Endodermal cell (in vitro differentiated cells): ENCODE measurements at places on chromosomes 2 and 18. TPM values are rescaled to one million over a fixed set of nuclear protein-coding genes. Genes with fewer than 3 reads are reported as not detected.

ALK gene
- total RNA-seq: 0.13 to 0.36 TPM (median 0.35 TPM) in 3 replicates

ZNF2 gene
- 3.1 to 4.1 TPM (median 3.7 TPM) in 3 replicates for total RNA-seq

VIL1 gene
- 69.0 and 70.2 TPM in 2 replicates for total RNA-seq

SULT1C2 gene
- 0.92 to 1.4 TPM (median 1.00 TPM) in 3 replicates for total RNA-seq

PTPRN gene
- 1.1 and 1.2 TPM in 2 replicates for total RNA-seq

LYG2 gene
- not detected in 3 replicates for total RNA-seq

ELMOD3 gene
- total RNA-seq: 13.4 to 18.9 TPM (median 18.7 TPM) in 3 replicates

FBXO41 gene
- 8.9 and 9.0 TPM in 2 replicates for total RNA-seq

DYNAP gene
- total RNA-seq: not detected in 2 replicates

KYNU gene
- 1.0 and 1.2 TPM in 2 replicates for total RNA-seq

TXNDC2 gene
- 0.14 TPM in 1 of 2 replicates, not detected in the other for total RNA-seq

TUBA3D gene
- not detected in 3 replicates for total RNA-seq

POTEI gene
- 0.07 to 0.33 TPM (median 0.13 TPM) in 3 replicates for total RNA-seq

SCN3A gene
- total RNA-seq: 0.06 to 0.24 TPM in 2 of 3 replicates, not detected in the other

SH2D6 gene
- 0.59 to 1.7 TPM (median 1.1 TPM) in 3 replicates for total RNA-seq

ZNF516 gene
- 48.8 and 60.2 TPM in 2 replicates for total RNA-seq

TUBA3E gene
- total RNA-seq: not detected in 2 replicates

GCA gene
- total RNA-seq: 42.6 to 53.0 TPM (median 49.8 TPM) in 3 replicates

CLEC4F gene
- not detected in 3 replicates for total RNA-seq

RGPD4 gene
- 0.07 to 0.15 TPM (median 0.13 TPM) in 3 replicates for total RNA-seq

CGREF1 gene
- 0.33 to 0.68 TPM (median 0.57 TPM) in 3 replicates for total RNA-seq

TRIM43 gene
- not detected in 2 replicates for total RNA-seq

GAREM1 gene
- total RNA-seq: 9.2 and 11.1 TPM in 2 replicates

RGPD3 gene
- total RNA-seq: 0.28 to 0.49 TPM (median 0.44 TPM) in 3 replicates

KIAA2012 gene
- total RNA-seq: 0.86 and 1.0 TPM in 2 replicates

PLA2R1 gene
- total RNA-seq: 1.8 and 2.2 TPM in 2 replicates

SLC8A1 gene
- total RNA-seq: 4.3 and 4.7 TPM in 2 replicates

GPR55 gene
- total RNA-seq: 0.47 to 3.1 TPM (median 2.6 TPM) in 3 replicates

PTPRM gene
- 45.9 to 59.9 TPM (median 47.2 TPM) in 3 replicates for total RNA-seq

CXCR1 gene
- not detected in 2 replicates for total RNA-seq

IL18R1 gene
- total RNA-seq: 2.4 to 9.2 TPM (median 4.5 TPM) in 3 replicates

OTOS gene
- total RNA-seq: not detected in 2 replicates

RTKN gene
- total RNA-seq: 105 and 117 TPM in 2 replicates

TCF23 gene
- not detected in 2 replicates for total RNA-seq

CFC1 gene
- total RNA-seq: 6.4 and 6.9 TPM in 2 replicates

SP140 gene
- 0.32 TPM in 1 of 2 replicates, not detected in the other for total RNA-seq

MAP3K2 gene
- 31.6 to 56.4 TPM (median 34.0 TPM) in 3 replicates for total RNA-seq

CSRNP3 gene
- 8.3 and 8.5 TPM in 2 replicates for total RNA-seq

ACADL gene
- total RNA-seq: 0.38 and 0.66 TPM in 2 replicates

DIPK1C gene
- total RNA-seq: 0.13 TPM in 1 of 2 replicates, not detected in the other

NR4A2 gene
- 1.2 and 1.4 TPM in 2 replicates for total RNA-seq

SERPINB10 gene
- not detected in 2 replicates for total RNA-seq

CPO gene
- 0.42 to 0.95 TPM (median 0.70 TPM) in 3 replicates for total RNA-seq

DTNA gene
- 41.1 and 45.6 TPM in 2 replicates for total RNA-seq

MC4R gene
- not detected in 2 replicates for total RNA-seq

SH3BP4 gene
- total RNA-seq: 44.6 and 53.4 TPM in 2 replicates

PLGLB1 gene
- 0.79 and 2.3 TPM in 2 replicates for total RNA-seq

GPR75 gene
- total RNA-seq: 2.0 to 4.0 TPM (median 3.6 TPM) in 3 replicates

AQP12B gene
- 0.23 TPM in 1 of 3 replicates, not detected in the others for total RNA-seq

ARHGAP28 gene
- 122 and 133 TPM in 2 replicates for total RNA-seq

STPG4 gene
- 0.40 to 0.42 TPM (median 0.42 TPM) in 3 replicates for total RNA-seq

ZNF396 gene
- 5.4 and 5.6 TPM in 2 replicates for total RNA-seq
